Small intestine (tissue), 16 donors: ENCODE measurements at places on chromosomes 12 and 14. TPM values are rescaled to one million over a fixed set of nuclear protein-coding genes. Genes with fewer than 3 reads are reported as not detected.
A peak's percentile ranks its signal among the peaks of the same experiment; 100 is the strongest.

Gene TTC7B
- 5.7 TPM for polyA plus RNA-seq

Gene PLA2G1B
- 19.9 TPM for polyA plus RNA-seq

Gene EDDM3A
- polyA plus RNA-seq: not detected

DNA sequence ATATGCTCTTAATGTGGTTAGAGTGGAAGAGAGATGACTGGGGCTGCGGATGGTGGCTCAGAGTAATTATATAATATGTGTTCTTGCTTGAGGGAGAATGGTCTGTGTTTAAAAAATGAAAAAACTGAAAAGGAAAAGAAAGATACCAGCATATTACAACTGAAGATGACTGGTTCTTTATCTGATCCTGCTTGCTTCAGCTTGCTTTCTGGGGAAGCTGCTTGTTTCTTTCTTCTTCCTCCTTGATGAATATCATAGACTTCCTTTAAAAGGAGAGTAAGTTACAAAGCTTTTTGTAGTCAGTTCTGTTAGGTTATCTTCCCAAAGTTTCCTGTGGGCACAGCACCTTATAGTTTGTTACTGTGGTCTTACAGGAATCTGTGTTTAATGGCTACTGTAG lies 210.9 kb downstream of the ERC1 start:
- no peak overlapping the region for H3K4me3 ChIP-seq
- no peaks in the 10 kb centered on the region for H3K27me3 ChIP-seq
- no peaks in the 10 kb centered on the region for H3K4me1 ChIP-seq
- H3K27ac ChIP-seq: no peak overlapping the region
- DNase-seq: no peak
- H3K36me3 ChIP-seq: no peaks in the 10 kb centered on the region

GRCh38 chr12:57072661-57073060 lies 5.9 kb downstream of the NEMP1 start:
- H3K4me3 ChIP-seq: no peak overlapping the region
- no peaks in the 10 kb centered on the region for H3K27me3 ChIP-seq
- no peak for DNase-seq

- no peak for DNase-seq
- no peak overlapping the region for H3K4me3 ChIP-seq
- no peak overlapping the region for H3K27ac ChIP-seq
- H3K27me3 ChIP-seq: no peaks in the 10 kb centered on the region
Observed at GRCh38 chr12:96606644-96607043, 117.3 kb downstream of the CFAP54 start.

Gene PSEN1
- polyA plus RNA-seq: 38.5 TPM

DNA sequence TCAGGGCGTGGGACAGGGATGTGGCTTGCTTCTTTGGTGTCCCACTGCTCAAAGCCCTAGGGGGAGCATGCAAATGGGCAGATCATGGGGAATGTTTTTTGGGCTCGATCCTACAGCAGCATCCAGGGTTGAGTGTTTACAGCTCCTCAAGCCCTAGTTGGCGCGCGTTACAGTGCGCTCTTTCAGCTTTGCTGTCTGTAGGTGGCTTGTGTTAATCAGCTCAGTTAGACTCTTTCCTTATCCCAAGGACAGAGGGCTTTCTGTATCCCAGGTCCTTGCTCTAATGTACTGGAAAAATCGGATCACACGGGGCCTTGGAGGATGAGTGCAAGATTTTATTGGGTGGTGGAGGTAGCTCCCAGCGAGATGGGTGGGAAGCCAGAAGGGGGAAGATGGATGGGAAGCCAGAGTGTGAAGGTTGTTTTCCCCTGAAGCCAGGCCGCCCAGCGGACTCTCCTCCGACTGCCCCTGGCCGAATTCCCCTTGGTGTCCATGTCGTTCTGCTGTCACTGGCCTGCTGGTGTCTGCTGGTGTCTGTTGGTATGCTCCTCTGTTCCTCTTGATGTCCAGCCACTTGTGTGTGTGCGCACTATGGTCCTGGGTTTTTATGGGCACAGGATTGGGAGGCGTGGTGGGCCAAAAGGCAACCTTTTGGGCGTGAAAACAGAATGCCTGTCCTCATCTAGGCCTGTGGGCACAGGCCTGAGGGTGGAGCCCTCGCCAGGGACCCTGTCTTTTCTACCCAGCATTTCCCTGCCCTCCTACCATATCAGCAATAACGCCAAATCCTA lies 10.7 kb upstream of the TXNRD1 start:
- no peaks in the 10 kb centered on the region for H3K4me1 ChIP-seq
- no peak for DNase-seq
- no peaks in the 10 kb centered on the region for H3K36me3 ChIP-seq
- no peak overlapping the region for H3K27ac ChIP-seq

Gene OLR1
- 0.27 TPM for polyA plus RNA-seq

Gene TEX52
- polyA plus RNA-seq: 0.22 TPM

DNA sequence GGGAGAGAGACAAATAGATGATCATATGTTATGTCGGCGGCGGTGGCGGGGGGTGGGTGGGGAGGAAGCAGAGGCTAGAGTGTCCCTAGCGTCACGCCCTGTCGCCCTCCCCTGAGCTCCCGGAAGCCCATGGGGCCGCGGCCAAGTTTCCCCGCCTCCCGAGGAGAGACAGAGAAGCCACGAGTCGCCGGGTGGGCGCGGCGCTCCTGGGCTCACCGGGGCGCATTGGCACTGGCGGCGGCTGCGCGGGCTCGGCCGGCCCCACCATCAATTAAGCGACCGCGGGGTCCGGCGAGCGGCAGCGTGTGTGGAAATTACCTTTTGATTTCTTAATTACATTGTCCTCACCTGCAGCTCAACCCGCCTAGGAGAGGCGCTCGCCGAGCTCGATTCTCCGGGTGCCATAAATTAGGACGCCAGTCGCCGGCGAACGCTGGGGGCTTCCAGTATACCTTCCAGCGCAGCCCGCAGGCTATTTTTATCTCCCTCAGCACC lies 119.9 kb upstream of the LHX5 start:
- no peak overlapping the region for H3K4me3 ChIP-seq
- no peaks in the 10 kb centered on the region for H3K36me3 ChIP-seq
- peak; percentile 21 for DNase-seq
- no peak overlapping the region for H3K27ac ChIP-seq
- no peaks in the 10 kb centered on the region for H3K27me3 ChIP-seq
- H3K4me1 ChIP-seq: no peaks in the 10 kb centered on the region

DNA sequence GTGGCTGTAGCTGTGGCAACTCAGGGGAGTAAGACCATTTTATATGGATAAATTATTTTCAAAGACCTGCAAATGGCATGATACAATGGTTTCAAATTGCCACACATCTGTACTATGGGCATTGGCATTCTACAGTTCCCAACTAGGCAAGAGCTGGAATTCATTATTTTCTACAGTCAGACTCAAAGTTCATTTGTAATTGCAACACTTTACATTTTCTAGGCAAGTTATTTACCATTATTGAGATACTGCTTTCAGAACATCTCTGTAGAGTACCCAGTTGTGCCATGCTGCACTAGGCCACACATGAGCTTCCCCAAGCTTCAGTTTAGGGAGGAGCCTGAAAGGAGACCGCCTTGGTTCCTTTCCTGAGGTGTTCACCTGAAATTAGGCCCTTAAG lies 8.0 kb upstream of the ATG14 start:
- no peak overlapping the region for H3K27ac ChIP-seq
- DNase-seq: no peak
- no peak overlapping the region for H3K4me3 ChIP-seq
- no peaks in the 10 kb centered on the region for H3K27me3 ChIP-seq
- no peaks in the 10 kb centered on the region for H3K4me1 ChIP-seq

DNA sequence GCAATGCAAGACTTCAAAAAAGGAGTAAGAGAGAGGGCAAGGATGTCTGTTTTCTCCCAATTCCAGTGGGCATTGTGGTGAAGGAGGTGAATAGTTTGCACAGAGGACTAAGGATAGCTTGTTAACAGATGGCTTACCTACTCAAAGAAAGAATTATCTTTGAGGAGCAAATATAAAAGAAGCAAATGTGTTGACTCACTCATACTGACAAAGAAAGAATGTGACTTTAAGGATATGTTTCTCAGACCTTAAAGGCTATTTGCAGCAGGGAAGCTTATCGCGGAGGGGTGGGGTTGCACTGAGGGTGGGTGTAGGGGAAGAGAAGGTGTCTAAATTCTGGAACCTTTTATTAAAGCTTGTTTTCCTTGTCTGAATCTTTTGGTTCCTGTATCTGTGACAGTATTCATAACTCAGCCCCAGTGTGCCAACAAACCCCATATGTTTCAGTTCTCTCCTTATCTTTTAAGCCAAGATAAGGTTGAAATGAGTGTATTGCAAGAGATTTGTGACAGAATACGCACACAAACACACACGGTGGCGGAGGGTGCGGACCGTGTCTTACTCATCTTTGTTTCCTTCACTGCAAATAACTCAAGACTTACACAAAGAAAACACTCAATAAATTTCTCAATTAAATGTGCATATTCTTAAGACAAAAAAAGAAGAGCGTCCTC lies 146.4 kb upstream of the ARID2 start:
- no peak overlapping the region for H3K27ac ChIP-seq
- H3K27me3 ChIP-seq: no peaks in the 10 kb centered on the region
- H3K4me1 ChIP-seq: no peaks in the 10 kb centered on the region
- no peaks in the 10 kb centered on the region for H3K36me3 ChIP-seq
- H3K4me3 ChIP-seq: no peak overlapping the region

Gene NR2C1
- 30.4 TPM for polyA plus RNA-seq

Gene SLC6A12
- polyA plus RNA-seq: 0.48 TPM

GRCh38 chr12:111597831-111598636 lies 1.1 kb downstream of the ATXN2 start:
- peak; percentile 37 for DNase-seq
- H3K27ac ChIP-seq: peak overlapping the region; percentile 86
- H3K27me3 ChIP-seq: no peaks in the 10 kb centered on the region
- peaks cover 4% of the 10 kb centered on the region for H3K4me1 ChIP-seq
- peak overlapping the region; percentile 99 for H3K4me3 ChIP-seq

- peak; percentile 4 for DNase-seq
- H3K36me3 ChIP-seq: no peaks in the 10 kb centered on the region
- no peaks in the 10 kb centered on the region for H3K4me1 ChIP-seq
- H3K27me3 ChIP-seq: no peaks in the 10 kb centered on the region
- H3K27ac ChIP-seq: no peak overlapping the region
Observed at GRCh38 chr14:51368721-51369163, 128.7 kb downstream of the TMX1 start.
